Adipocyte (in vitro differentiated cells): ENCODE measurements at places on chromosomes 2 and 18.

GRCh38 chr18:40553029-40553428 is 1402.0 kb upstream of the PIK3C3 start:
- no peak for DNase-seq

DNA sequence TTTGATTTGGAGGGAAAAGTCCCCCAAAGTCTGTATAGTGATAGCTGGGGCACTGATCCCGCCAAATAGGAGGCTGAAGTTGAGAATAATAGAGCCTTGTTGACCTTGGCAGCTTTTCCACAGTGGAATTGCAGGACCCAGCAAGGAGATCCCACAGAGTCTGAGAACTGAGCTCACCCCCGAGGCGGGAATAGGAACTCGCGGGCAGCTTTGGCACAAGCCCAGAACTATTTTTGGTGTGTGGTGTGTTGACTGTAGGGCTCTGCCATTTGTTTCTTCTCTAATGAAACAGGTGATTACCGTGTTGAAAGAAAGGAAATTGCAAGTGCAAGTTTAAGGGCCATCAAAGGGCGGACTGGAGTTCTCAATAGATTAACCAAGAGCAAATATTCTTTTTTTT is 34.0 kb downstream of the SH3RF3 start:
- no peak for DNase-seq

GRCh38 chr2:98463081-98463481 is 18.4 kb downstream of the INPP4A start:
- no peak for DNase-seq

- DNase-seq: no peak
Observed at GRCh38 chr2:42809131-42809818, 16.9 kb upstream of the HAAO start.

GRCh38 chr2:61179701-61180639 is 18.0 kb downstream of the C2orf74 start:
- peak; percentile 44 for DNase-seq

DNA sequence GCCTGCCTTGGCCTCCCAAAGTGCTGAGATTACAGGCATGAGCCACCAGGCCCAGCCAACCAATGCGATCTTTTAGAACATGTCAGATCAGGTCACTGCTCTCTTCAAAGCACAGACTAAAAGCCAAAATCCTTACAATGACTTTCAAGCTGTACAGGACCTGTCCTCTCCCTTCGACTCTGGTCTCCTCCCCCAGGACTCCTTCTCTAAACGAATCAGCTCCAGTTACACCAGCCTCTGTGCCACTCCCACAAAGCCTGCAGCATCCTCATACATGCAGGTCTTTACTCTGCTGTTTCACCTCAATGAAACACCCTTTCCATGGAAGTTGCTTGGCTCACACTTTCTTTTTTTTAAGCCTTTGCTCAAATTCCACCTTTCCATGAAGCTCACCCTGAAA is 436.0 kb downstream of the METTL4 start:
- DNase-seq: no peak

GRCh38 chr2:204670124-204670523 is 124.8 kb downstream of the PARD3B start:
- DNase-seq: peak; percentile 6

GRCh38 chr2:171564463-171564862 is 42.2 kb downstream of the CYBRD1 start:
- no peak for DNase-seq

DNA sequence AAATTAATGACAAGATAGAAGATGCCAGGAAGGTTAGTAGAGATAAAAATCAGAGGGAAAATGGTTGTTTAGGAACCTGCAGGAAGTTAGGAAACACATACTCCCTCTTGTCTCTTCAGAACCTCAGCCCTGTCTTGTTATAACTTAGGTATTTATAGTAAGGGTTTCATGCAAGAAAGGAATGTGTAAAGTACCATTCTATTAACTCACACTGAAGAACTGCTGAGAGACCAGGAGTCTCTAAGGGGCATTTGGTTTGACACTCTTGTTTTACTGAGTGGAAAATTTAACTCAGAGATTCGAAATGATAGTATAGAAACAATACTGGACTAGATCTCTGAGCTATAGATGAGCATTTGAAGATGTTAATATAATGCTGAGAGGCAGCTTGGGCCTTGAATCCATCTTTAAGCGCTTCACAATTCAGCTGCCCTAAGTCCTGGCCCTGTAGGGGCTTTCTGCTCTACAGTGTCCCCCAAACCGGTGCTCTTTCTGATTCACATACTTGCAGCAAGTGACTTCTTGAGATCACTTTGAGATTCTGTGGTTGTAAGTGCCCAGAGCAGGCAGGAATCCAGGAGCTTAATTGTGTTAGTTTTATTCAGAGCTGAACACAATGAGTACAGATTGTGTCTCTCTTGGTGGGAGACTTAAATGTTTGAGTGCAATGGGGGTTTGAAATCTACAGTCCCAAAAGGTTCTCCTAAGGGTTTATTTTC is 235.0 kb upstream of the RGPD4 start:
- peak; percentile 38 for DNase-seq

DNA sequence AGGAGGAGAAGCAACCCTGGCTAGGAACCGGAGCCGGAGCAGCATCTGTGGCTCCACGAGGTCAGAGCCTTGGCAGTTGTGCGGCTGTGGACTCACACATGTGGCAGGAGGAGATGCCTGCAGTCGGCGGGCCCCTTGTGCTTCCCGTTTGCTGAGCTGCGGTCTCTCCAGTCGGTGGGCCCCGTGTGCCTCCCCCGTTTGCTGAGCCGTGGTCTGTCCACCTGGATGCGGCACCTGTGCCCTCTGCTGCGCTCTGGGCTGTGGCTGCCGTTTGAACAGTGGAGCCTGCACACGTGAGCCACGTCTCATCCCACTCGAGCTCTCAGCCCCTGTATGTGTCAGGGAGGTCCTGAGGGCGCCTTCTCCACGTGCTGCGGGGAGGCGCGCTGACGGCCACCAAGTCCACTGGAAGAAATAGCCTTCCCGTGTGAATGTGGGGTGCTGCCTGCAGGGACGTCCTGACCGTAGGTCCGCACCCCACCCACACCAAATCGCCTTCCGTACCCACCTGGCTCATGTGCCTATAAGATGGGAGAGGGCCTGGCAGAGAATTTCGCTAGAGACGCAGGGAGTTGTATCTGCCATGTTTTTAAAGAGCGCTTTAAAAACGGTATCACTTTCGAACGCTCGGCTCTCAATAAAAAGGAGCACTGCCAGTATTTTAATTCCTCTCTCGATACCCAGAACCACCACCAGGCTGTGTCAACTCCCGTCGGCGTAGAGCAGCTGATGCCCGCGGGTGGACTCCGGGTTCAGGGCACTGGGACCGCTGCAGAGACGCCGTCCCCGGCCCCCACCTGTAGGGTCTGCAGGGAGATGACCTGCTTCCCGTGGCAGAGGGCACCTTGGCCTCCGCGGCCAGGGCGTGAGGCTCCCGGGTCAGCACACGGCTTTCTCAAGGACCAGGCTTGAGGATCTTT is 117.0 kb downstream of the NFATC1 start:
- DNase-seq: no peak

DNA sequence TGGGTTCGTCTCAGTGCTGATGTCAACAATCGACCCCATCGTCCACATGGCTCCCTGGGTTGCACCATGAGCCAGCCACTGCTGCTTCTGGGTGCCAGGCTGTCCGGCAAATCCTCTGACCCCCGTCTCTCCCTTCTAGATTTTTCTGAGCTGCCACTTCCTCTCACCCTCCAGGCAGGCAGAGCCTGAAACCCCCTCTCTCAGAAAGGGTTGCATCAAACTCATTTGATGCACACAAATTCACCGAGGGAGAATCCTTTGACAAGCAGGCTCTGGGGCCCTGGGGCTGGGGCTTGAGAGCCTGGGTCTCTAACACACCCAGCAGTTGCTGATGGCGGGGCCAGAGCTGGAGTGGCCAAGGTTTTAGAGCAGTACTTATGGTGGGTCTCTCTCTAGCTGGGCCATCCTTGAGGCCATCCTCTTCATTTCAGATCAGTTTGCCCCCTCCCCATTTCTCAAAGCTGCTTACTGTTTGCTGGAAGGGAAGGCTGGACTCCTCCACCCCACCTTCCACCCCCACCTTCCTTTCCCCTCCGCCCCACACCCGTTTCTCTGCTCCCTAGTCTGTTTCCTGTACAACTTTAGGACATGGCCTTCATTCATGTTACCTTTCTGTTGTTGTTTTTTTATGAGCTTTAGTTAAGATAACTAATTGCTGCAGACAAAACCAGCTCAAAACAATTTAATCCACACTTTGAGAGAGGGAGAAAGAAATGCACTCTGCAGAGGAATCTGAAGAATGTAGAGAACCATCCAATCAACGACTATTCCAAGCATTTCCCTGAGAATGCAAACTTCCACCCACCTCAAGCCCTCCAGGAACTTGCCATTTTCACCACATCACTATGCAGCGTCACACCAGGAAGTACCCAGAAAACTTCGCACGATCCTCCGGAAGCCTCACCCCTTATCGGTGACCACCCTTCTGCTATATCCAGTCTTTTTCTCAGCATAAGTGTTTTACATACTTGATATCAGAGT is 69.5 kb downstream of the ARL4C start:
- DNase-seq: peak; percentile 66

DNA sequence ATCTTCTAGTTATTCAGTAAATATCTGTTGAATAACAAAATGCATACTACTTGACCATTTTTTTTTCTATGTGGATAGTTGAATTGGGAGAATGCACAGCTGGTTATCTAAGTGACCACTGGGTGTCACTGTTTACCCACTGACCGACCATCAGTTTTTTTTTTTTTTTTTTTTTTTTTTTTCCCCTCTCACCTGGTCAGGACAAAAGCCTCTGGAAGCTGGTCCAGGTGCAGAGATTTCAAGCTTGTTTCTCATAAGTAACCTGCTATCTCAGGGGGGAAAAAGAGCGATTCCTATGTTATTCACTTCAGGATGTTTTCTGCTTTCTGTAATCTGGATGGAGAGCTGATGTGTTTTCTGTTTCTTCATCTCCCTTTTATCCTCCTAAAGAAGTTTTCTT is 256.0 kb downstream of the DCDC2C start:
- peak; percentile 54 for DNase-seq

GRCh38 chr18:68965817-68966216 is 167.9 kb downstream of the CCDC102B start:
- no peak for DNase-seq

GRCh38 chr2:148616662-148617061 is 27.9 kb upstream of the EPC2 start:
- no peak for DNase-seq

DNA sequence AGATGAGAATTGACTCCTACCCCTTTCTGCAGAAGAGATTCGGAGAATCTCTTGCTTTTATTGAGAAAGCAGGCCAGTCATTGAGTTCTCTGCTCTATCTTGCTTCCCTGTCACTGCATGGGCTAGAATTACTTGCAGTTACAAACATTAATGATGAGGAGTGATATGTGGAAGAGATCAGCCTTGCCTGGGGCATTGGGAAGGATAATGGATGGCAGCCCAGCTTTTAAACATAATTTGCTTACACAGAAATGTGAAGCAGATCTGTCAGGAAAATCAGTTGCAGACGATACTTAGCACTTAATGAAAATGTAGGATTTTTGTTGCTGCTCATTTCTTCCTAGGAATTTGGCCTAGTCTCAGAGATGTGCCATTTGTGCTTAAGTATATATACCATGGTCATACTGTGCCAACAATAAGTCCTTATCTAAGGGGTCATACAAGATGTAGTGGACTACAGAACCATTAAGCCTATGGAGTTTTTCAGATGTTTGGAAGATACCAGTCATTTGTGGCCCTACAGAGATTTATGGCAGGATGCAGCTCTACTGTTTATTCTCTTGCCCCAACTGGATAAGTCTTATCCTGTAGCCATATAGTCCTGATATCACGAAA is 92.7 kb downstream of the XRCC5 start:
- DNase-seq: no peak

GRCh38 chr2:80008596-80008995 is 296.0 kb downstream of the LRRTM1 start:
- DNase-seq: no peak

- DNase-seq: no peak
Observed at GRCh38 chr2:140891614-140892212, 1239.1 kb downstream of the LRP1B start.

- no peak for DNase-seq
Observed at GRCh38 chr2:84247532-84247931, 211.5 kb downstream of the SUCLG1 start.

DNA sequence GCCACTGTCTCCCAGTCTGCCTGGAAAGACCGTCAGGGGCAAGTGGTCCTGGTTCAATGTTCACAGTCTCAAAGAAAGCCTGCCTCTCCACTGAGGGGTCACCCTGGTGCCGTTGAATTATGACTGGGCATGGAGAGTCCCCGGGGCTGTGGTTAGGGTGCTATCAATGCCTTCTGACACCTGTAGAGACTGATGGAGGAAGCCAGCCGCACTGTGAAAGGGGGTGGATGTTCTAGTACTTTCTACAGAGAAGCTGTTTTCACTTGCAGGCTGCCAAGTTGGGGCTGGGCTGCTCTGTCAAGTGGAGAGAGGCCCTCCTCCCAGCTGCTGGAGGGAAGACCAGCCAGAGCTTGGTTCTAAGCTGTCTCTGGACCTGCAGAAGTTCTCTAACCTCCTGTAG is 80.5 kb downstream of the BCL2L11 start:
- DNase-seq: no peak

GRCh38 chr2:18304849-18305248 is 255.6 kb downstream of the RDH14 start:
- DNase-seq: no peak

GRCh38 chr2:41933046-41933420 is 114.8 kb upstream of the PKDCC start:
- no peak for DNase-seq

- DNase-seq: no peak
Observed at GRCh38 chr2:50402654-50402960, 629.3 kb downstream of the NRXN1 start.

GRCh38 chr18:58348951-58349350 is 279.9 kb downstream of the ALPK2 start:
- no peak for DNase-seq

DNA sequence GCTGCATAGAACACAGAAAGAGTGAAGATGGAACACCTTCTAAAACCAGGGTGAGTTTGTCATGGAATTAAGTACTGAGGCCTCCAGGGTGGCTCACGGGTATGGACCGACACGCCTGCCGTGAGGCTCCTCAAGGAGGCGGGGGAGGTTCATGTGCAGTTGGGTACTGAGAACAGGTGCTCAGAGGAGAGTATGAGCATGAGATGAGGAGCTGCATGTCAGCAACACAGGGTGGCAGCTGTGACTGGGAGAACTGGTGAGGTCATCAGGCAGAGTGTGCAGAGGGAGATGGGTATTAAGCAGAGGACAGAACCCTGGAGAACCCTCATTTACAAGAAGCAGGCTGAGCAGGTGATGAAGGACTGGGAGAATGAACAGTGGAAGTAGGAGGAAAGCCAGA is 63.2 kb upstream of the KLHL29 start:
- DNase-seq: no peak

- DNase-seq: peak; percentile 55
Observed at GRCh38 chr2:234952270-234953115, 676 bp downstream of the SH3BP4 start.

- no peak for DNase-seq
Observed at GRCh38 chr2:96412307-96413258, 77.0 kb downstream of the NCAPH start.

DNA sequence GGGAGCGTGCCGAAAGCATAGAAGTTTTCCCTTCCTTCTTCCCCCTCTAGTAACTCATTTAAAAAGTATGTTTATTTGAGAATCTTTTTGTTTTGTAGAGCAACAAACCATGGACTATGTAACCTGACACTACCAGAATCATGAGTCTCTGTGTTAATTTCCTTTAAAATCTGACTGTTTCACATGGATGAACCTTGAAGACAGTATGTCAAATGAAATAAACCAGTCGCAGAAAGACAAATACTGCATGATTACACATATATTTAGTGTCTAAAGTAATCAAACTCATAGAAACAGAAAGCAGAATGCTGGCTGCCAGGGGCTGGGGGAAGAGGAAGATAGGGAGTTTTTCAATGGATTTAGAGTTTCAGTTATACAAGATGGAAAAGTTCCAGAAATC is 32.3 kb downstream of the PTPN2 start:
- DNase-seq: peak; percentile 82

GRCh38 chr2:224570328-224570993 is 14.7 kb downstream of the CUL3 start:
- DNase-seq: peak; percentile 54
